ENCODE measurements at places on chromosomes 5 and 9.

DNA sequence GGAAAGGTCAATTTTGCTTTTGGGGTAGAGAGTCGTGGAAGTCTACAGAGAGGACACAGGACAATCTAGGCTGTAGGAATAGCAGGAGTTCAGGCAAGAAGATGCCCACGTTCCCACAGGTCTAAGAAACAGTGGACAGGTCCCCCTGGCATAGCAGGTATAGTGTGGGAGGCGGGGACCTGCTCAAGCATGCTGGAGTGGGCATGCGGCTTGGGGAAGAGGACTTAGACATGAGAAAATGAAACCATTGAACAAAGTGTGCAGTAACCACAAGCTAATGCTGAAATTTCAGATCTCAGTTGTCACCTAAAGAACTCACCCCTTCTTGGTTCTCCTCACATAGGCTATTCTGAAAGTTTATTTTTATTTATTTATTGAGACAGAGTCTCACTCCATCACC is 142.8 kb upstream of the EFNA5 start:
- no peak for DNase-seq

DNA sequence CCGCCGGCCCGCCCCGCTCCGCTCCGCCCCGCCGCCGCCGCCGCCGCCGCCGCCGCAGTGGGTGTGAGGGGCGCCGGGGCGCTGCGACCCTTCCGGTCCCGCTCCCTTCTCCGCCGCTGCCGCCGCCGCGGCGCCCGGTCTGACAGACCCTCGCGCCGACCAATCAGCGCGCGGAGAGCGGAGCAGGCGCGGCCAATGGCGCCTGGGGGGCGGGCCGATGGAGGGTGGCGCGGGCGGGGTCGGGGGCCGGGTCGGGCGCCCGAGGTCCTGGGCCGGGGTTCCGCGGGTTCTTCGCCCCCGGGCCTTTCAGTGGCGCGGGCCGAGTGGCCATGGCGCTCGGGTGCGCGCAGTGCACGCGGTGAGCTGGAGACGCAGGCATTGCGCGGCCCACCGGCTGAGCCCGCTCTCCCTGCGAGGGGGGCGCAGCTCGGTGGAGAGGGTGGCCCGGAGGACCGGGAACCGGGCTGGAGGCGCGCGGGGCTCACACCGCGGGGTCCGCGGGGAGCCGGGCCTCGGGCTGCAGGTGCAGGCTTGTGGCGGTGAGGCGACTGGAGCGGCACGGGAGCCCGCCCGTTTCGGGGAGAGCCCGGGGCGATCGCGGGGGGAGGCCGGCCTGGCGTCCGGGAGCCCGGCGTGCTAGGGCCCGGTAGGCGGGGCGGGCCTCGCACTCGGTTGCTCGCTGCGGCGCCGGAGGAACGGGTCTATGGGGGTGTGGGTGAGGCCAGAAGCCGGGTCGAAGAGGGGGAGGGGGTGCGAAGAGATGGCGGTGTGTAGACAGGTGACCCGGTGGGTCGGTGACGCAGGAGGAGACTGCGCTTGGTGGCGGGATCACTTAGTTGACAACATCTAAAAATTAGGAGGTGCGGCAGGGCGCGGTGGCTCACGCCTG is at the start of gene MAPK9:
Gene MAPK9 (minus strand): TSS at position 141 of the 889 bp plus-strand sequence. CDS start 11,522 bp downstream, outside the sequence.
- peak; percentile 69 for DNase-seq

DNA sequence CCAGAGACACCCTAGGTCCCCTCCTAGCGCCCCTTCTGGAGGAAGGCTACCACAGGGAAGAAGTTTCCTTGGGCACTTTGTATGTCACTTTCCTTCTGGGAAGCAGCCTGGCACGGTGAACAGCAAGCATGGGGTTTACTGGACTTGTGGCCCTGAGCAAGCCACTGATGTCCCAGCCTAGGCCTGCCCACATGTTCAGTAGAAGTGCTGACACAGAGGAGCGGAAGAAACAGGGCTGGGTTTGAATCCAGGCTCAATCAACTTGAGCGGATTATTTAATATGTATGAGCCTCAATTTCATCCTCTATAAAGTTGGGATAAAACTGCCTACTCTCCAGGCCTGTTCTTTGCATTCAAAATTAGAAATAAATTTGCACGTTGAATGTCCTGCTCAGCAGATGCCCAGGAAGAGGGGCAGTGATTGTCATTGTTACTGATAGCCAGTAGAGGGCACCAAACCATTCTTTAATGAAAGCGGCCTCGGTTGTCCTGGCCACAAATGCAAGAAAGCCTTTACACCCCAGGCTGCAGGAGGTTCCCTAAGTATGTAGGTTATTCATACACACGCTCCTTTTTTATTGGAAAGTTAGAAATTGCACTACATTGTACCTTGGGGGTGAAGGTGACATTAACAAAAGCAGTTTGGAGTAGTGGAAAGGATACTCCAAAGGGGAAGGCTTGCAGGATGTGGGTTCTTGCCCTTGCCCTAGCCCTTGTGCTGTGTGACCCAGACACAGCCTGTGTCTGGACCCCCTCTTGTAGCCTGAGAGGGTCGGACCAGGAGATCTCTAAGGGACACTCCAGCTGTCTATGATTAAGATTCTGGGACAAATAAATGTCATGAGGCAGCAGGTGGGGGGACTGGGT is 13.4 kb upstream of the XPA start:
- peak; percentile 6 for DNase-seq

GRCh38 chr5:135062216-135063055 is 28.4 kb upstream of the PITX1 start:
- DNase-seq = no peak

DNA sequence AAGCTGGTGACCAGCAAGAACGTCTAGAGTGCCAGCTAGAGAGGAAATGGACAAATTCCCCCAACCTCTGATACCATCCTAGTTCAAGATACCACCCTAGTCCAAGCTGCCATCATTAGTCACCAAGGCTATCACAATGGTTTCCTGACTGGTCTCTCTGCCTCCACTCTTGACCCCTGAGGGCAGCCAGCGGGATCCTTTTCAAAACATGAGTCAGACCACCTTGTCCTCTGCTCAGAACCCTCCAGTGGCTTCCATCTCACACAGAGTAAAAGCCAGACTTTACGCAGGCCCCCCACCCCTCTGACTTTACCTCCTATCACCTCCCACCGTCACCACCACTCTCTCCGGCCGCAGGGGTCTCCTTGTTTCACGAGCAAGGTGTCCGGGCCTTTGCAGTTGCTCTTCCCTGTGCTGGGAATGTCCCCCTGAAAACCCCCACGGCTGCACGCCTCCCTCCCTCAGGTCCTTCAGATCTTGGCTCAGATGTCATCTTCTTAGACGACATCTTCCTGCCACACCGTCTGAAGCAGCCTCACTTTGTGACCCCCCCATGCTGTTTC is 42.2 kb upstream of the FBXW11 start:
- no peak for DNase-seq

- DNase-seq = no peak
These were observed 192.9 kb downstream of the RAB3C start for GRCh38 chr5:58775701-58776262.

DNA sequence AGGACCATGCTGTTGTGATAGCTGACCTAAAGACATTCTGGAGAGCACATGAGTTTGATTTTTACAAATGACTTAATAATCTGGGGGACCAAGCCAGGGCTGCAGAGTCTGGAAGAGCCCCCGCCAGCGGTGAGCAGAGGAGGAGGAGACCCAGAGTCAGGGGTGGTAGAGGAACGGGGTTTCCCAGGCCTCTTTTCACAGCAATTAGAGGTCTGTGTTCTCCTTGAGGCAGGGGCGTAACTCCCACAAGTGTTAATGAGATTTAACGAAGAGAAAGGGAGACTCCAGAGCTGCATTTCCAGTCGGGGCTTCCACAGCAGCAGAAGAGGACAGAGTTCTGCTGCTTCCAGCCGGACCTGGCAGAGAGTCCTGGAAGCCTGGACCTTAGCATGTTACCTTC is 137.9 kb upstream of the SLC24A2 start:
- no peak for DNase-seq

DNA sequence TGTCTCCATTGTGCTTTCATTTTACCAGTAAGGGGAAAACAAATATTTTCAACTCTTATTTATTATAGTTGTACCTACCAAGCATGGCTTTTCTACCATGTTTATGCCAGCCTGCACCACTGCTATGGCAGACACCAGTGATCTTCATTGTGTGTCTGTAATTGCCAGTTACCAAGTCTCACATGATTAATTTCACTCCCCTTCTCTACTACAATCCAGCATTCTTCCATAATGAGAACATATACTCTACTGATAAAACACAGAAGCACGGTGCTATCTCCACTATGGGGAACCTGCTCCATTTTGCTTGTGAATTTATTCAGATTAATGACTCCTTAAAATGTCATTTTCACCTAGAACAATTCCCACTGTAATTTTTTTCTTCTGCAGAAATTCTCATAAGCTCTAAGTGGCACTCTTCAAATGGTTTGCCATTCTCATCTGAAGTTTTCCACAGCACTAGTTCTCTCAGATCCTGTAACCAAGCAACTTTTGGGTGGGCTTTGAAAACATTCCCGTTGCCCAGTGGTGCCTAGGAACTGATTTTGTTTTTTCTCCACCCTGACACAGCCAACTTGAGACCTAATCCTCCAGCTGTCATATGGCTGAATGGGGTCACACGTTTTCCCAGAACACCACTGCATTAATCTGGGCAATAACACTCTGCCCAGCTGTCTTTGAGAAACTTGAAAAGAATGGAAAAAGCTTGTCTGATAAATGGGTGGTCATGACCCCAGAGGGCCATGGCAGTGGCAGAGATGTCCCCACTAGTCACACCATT is 222.7 kb upstream of the RASEF start:
- no peak for DNase-seq

DNA sequence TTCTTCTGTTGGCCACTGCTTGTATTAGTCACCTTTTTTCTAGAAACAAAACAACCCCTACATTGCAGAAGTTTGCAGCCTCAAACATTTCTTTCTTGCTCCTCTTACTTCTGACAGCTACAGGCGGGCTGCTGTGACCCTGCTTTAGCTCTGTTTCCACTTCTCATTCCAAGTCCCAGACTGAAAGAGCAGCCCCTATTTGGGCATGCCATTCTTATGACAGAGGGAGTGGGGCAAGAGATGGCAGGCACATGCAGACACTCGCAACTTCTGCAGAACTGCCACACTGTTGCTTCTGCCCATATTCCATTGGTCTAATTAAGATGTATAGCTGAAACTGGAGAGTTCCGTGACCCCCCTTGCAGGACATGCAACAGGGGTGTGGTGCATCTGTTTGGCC is 19.6 kb upstream of the RPS23 start:
- no peak for DNase-seq

DNA sequence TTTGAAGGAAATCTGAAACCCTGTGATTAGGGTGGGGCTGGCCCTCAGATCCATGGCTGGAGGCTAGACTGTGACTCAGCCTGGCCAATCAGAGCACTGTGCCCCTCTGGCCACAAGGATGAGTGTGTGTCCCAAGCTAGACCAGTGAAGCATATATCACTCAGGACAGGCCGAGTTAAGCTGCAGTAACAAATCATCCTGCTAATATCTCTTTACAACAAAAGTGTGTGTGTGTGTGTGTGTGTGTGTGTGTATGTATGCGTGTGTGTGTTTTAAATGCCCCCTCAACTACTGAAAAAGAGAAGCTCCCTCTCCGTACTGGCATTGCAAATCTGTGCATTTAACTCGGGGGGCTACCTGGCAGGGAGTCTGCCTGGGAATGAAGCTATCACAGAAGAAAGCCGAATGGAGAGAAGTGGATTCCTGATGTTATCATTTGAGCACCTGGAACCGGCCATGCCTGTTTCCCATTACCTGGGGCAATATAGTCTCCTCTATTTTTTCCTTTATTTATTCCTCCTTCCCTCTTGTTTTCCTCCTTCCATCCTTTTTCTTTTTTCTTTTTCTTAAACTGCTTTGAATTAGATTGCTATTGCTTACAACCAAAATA is 25.6 kb downstream of the STC2 start:
- DNase-seq = no peak

GRCh38 chr5:152534641-152535040 is 129.6 kb upstream of the NMUR2 start:
- no peak for DNase-seq

GRCh38 chr5:15391704-15392397 is 108.1 kb upstream of the FBXL7 start:
- no peak for DNase-seq

DNA sequence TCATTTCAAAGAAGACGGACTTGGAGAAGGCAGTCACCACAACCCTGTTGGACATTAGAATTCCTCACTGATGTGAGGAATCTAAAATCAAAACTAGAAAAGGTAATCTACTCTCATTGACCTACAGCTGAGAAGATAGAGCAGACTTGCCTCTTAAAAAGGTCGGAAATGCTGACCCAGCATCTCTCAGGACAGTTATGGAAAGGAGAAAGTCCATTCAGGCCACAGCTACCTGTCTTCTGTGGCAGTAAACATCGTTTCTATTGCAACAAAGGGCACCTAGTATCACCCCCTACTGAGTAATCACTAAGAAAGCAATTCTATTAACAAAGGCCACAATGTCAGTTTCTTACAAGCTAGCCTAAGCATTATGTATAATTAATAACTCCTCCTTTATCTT is 601.7 kb downstream of the PRELID2 start:
- DNase-seq = no peak

DNA sequence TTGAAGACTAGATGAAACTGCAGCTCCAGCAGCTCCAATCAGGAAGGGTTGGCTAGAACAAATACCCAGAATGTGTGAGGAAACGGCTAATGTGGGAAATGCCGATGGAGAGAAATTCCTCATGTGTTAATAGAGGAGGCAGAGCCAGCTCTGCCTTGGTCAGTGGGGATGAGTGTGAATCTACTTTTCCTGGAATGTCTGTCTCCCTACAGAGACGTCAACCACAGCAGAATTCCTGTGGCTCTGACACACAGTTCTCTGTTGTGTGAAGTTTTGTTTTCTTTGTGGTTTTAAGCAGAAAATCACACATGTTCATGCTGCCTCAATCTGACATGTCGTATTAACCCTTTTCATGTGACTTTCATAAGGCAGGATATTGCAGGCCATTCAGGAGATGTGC is 476.6 kb upstream of the WWC1 start:
- DNase-seq = no peak

DNA sequence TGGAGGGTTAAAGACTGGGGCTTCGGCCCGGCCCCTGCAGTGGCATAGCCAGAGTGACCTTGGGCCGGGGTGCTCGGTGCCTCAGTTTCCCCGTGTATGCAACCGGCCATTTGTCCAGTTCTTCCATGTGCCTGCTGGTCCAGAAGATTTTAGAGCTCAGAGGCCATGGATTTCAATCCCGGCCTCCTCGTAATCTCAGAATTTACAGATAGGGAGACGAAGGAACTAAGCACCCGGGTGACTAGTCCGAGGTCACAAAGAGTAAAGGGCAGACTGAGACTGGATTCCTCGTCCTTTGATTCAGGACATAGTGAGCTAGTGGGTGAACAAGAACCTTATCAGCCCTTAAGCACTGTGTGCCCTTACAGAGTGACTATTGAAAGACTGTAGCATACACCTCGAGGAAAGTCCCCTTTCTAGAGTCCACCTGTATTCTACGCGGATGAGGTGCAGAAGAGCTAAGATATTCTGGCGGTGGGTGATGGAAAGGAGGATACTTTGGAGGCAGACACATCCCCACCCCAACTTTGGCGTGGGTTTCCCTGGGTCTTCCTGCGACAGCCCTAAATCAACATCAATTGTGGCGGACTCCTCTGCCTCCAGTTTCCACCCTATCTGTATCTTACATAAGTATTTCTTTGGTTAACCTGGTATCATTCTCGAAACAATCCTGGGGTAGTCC is 597 bp downstream of the SLC31A1 start:
- DNase-seq = no peak

- DNase-seq = no peak
These were observed 261.0 kb downstream of the NSG2 start for GRCh38 chr5:174306345-174307030.
